ENCODE measurements at places on chromosomes 4 and X.

GRCh38 chr4:61866378-61867030 lies 666.4 kb downstream of the ADGRL3 start:
- no peak for DNase-seq

DNA sequence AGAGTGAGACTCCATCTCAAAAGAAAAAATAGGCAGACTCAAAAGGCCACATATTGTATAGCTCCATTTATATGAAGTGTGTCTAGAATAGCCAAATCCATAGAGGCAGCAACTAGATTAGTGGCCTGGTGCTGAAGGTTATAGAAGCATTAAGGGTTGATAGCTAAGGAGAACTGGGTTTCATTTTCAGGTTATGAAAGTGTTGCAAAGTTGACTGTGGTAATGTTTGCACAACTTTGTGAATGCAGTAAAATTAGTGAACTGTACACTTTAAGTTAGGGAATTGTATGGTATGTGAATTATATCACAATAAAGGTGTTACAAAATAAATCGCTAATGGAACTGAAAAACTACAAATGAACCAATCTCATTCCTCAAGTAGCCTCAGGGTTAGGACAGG lies 28.3 kb downstream of the TXLNG start:
- DNase-seq: no peak

DNA sequence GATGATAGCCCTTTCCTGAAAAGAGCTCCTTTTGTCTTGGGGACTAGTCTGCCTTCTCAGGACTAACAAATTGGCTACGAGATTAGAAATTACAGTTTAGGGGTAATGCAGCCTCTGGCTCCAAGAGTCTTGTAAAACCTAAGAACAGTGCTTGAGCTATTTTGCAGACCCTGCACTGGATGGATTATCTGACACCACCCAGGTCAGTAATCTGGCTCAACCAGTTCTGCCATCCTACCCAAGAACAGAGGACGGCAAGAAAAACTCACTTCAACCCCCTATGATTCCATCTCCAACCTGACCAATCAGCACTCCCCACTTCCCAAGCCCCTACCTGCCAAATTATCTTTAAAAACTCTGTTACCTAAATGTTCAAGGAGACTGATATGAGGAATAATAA lies 225.1 kb downstream of the FAM47A start:
- DNase-seq: no peak

- DNase-seq: no peak
Measured at GRCh38 chrX:104137496-104137895, 19.3 kb downstream of the SLC25A53 start.

DNA sequence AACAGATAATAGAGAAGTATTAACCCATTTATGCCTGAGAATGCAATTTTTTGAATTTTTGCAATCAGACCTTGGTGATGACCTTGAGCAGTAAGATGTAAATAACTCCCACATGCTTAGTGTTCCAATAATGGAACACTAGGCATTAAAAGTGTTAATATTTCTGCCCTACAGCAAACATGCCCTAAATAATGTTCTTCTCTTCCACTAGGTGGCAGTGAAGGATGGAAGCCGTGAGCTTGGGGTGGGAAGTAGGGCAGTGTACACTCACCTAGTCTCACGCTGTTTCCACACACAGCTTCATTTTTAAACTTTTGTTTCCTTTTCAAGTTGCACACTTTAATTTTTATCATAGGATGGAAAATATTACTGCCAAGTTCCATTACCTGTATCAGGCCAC lies 613.1 kb upstream of the HS3ST1 start:
- DNase-seq: peak; percentile 63

GRCh38 chrX:135484641-135485289 lies 35.7 kb upstream of the INTS6L start:
- peak; percentile 58 for DNase-seq

GRCh38 chrX:11367609-11368430 lies 74.6 kb downstream of the AMELX start:
- DNase-seq: peak; percentile 54

DNA sequence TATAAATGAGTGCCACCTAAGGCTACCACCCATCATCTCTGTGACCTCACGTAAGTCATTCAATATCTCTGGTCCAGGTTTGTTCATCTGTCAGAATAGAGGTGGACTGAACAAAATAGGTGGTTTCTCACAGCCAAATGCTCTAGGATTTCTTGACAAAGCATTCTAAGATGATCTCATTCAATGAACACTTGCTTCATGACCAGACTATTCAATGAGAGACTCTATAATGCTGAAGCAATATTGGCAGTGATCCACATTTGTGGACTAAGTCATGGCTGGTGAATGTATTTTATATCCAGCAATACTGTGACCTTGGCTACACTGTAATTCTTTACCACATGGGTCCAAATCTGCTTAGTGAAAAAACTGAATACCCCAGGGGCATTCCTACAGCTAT lies 37.9 kb downstream of the LDB2 start:
- no peak for DNase-seq

DNA sequence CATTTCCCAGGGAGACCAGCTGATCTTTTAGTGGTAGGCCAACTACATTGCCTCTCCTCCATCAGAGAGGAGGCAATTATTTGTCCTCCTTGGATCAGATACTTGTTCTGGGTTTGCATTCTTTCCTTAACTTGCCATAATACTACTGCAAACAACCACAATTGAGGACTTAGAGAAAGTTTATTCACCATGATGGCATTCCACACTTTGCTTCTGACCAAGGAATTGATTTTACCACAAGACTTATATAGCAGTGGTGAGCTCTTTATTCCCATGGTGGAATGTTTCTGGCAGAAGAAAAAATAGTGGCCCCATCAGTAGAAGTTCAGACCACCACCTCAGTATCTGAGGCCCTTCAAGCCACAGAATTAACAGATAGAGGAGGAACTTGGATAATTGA lies 123.9 kb upstream of the PPP3CA start:
- no peak for DNase-seq

DNA sequence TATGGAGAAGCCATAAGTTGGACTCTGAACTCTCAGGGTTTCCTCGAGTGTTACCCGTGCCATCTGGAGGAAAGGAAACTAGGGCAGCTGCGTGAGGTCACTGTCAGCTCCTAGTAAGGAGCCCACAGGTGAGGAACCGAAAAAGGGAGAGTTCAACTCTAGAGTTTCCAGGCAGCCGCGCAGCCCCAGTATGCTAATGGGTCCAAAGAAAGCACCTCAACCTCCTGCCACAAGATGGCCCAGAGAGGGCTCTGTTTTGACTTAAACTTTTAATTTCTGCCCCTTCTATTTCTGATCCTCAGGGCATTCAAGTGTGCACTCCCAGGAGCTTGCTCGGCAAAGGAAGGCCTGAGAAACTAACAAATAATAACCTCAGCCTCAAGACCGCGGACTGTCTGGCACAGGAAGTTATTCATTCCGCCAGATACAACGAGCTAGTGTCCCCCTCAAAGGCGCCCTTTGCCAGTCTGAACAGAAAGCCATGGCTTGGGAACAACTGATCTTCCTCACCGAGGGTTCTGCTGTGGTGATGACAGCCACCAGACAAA lies 13.9 kb downstream of the SCARB2 start:
- peak; percentile 53 for DNase-seq

DNA sequence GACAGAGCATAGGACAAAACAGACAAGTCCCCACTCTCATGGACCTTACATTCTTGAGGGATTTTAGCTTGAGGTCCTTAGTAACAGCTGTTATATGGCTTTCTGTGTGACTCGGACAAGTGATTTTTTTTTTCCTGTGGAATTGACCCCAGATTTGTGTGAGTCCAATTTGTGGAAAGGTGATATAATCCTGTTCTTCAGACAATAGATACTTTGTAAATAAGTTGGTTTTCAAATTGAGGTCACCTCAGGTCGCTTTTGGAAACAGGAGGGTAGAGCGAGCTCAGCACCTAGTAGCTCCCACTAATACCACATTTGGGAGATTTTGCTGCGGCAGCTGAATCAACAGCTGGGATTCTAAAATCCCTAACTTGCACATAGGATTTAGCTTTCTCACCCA lies 1008.8 kb downstream of the ADGRL3 start:
- DNase-seq: no peak

GRCh38 chr4:106366026-106366425 lies 2.6 kb downstream of the GIMD1 start:
- peak; percentile 7 for DNase-seq

- peak; percentile 10 for DNase-seq
Measured at GRCh38 chr4:826508-827208, 729 bp upstream of the CPLX1 start.

DNA sequence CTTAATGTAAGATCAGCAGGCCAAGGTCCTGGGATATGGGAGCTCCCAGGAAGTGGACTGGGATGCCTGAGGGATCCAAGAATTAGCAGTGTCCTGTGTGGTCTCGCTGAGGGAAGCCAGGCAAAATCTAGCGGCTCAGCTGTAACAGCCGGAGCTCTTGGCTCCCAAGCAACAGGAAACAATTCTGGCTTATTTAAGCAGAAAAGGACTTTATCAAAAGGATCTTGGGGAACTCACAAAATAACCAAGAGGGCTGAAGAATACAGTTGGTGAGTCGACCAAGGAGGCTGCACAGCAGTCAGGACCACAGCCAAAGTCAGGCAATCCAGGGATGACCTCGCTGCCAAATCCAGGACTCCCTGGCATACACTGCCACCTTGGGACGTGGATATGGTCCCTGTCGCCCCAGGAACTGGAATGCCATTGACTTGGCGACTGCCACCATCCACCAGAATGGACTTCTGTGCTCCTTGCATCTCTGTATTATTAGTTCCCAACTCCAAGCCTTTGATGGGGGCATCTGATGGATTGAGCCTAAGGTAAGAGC lies 165.3 kb upstream of the BCOR start:
- DNase-seq: no peak

GRCh38 chrX:110036162-110037033 lies 33.5 kb downstream of the TMEM164 start:
- no peak for DNase-seq

DNA sequence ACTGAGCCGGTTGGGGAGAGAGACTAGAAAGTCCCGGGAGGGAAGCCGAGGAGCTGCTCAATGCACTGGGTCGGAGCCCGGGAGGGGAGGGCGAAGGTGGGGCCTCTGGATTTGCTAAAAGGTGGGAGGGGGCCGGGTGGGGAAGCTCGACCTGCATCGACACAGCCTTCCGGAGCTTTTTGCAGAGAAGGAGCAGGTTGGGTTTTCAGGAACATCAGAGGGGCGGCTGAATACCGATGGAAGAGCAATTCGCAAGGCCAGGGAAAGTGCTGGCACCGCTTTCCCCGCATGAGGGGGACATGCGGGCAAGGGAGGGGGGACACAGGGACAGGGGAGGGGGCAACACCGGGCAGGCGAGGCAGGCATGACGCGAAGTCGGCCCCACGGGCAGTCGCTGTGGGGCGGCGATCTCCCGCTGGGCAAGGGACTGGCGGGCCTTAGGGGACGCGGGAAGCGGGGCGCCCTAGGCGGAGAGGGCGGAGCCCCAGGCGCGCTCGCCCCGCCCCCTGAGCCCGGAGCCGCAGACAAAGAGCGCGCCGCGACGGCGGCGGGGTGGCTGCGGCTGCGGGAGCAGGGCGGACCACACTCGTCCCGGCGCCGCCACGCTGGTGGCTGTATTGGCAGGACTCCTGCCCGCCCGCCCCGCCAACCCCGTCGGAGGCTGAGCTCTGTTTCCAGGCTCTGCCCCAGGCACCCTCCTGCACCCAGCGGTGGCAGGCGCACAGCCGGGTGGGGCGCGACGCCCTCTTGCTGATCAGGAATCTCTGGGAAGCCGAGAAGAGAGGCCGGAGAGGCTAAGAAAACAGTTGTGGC lies 11.6 kb downstream of the PDZD4 start:
- peak; percentile 67 for DNase-seq

DNA sequence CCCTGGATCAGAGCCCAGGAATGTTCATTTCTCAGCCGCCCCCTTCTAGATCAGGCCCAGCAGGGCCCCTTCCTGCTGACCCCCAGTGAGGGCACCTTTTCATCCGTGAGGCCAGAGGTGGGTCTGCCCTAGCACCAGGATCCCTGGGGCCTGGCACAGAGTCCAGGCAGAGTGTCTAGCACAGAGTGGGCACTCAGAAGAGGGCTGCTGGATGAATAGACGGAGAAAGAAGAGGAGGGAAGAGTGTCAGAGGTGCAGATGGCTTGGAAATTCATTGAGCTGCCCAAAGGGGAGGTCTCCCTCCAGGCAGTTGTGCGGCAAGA lies 106.5 kb downstream of the CPZ start:
- DNase-seq: no peak

DNA sequence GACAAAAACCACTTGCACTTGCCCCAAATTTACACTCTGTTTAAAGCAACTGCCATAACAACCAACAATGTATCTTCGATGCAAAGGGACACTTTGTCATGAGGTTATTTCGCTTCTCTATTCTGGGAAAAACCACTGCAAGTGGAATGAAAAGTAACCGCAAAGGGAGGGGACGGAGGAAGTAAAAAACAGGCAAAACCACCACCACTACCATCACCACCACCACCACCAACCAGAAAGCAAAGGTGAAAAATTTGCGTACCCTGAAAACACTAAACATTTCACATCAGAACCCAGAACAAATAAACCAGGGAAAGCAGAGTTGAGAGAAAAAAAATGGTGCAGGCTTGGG lies 1.2 kb upstream of the N4BP2 start:
- peak; percentile 81 for DNase-seq

DNA sequence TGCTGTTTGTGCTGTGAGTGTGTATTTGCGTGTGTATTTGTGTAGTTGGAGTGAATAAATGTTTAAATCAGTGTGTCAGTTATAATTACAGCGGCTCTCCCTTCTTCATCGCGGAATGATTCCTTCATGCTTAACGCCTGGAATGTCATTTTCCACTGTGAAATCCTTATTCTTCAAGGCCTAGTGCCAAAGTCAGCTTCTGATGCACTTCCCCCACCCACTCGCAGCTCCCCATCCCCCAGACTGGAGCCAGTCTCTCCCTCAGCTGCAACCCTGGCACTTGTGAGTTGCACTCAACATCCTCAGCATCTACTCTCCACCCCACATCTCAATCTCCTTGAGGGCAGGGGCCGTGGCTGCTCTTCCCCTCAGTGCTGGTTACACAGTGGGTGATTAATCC lies 583.0 kb downstream of the BCOR start:
- DNase-seq: no peak

DNA sequence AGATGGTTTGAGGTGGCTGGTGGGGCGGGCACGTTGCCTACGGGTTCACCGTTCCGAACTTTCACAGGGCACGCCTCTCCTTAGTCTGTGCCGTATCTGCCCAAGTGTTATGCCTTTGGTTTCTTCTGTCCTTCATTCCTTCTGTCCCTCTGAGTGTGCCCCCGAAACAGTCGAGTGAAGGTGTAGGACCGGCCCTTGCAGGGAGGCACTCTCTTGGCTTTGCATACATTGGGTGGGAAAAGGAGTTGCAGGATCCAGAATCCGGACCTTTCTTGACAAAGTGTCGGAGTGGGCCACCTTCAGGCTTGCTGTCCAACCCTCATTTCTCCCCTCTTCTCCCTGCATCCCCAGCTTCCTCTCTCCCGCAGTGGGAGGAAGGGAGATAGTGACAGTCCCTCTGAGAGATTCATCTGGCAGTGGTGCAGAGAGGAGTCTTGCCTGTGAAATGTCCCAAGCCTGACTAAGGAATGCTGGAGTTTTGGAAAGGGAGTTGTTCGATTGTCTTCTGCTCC lies 569 bp downstream of the ARFIP1 start:
- peak; percentile 43 for DNase-seq

- no peak for DNase-seq
Measured at GRCh38 chr4:57329279-57329678, 219.1 kb upstream of the IGFBP7 start.

GRCh38 chr4:139223682-139224317 lies 46.8 kb upstream of the ELF2 start:
- peak; percentile 60 for DNase-seq

Measured in suppressor macrophage treated with lipopolysaccharide for 1 hour (primary cell).